Cardiac septum (tissue), 1 donor: ENCODE measurements at places on chromosomes 7 and 10.

- DNase-seq = no peak
Measured at GRCh38 chr7:38129579-38129978, 48.5 kb upstream of the STARD3NL start.

DNA sequence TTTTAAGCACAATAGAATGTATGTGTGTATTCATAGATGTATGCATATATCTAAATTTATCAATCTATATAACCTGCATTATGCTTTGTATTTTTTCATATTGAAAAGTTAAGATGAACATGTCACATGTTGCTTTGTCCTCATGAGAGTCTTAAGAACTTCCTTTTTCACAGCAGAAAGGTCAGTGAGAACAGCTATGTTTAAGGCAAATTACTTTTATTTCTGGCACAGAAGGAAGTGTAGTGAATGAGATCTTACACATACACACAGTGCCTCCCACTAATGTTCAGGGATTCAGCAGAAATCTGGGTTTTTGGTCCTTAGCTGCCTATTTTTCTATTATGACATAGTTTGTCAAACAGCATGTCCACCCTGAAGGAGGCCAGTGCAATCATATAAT, 134.8 kb downstream of the TMEM26 start:
- no peak for DNase-seq

GRCh38 chr7:132066761-132067171, 509.5 kb downstream of the PLXNA4 start:
- DNase-seq = no peak

DNA sequence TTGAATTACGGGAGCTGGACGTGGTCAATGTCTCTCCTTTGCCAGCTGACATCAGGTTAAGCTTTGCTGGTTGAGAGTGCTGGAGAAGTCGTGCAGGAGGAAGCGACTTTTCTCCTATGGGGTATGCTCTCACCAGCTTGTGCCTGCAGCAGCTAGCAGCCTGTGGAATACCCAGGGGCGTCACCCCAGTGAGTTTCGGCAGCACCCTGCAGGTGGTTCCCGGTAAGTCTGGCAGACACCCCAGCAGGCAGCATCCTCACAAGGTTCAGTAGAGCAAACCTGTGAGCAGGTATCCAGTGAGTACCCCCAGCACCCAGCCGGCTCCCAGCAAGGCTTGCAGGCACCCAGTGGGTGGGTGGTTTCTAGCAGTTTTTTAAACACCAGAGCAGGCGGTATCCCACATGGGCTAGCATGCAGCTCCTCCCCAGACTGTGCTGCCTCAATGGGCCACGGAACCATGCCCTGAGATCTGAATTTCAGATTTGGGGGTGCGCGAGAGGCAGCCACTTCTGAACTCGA, 74.8 kb upstream of the SVIL start:
- no peak for DNase-seq

DNA sequence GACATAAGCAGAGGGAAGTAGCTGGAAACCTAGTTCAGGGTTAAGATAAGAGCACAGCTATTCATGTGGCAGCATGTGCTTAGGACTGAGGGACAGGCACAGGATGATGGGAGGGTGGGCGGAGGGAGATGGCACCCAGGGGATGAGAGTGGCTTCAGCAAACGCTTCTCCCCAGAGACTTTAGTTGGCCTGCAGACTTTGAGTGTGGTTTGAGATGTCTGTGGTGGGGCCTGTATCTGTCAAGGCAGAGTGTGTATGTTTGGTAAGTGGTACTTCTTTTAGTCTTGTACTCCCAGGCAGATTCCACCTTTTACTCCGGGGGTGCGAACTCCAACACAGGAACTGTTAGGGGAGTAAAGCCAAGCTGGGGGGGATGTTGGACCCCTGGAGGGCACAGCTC, 88.9 kb downstream of the WDFY4 start:
- DNase-seq = no peak

GRCh38 chr7:129266181-129266580, 41.4 kb downstream of the AHCYL2 start:
- no peak for DNase-seq

DNA sequence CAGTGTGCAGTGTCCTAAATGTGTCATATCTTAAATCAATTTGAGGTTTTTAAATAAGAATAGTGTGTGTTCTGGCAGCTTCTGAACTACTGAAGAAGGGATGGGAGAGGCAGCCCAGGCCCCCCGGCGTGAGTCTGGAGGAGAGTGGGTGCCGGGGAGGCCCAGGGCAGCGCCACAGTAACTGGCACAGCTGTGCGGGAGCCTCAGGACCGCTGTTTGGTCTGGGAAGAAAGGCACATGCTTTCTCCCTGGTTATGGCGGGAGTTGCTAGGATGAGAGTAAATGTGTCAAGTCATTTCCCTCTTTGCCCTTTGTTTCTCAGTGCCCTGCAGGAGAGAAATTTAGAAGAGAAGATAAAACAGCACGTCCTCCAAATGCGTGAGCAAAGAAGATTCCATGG, 31.9 kb upstream of the PWWP2B start:
- DNase-seq = peak; percentile 24

DNA sequence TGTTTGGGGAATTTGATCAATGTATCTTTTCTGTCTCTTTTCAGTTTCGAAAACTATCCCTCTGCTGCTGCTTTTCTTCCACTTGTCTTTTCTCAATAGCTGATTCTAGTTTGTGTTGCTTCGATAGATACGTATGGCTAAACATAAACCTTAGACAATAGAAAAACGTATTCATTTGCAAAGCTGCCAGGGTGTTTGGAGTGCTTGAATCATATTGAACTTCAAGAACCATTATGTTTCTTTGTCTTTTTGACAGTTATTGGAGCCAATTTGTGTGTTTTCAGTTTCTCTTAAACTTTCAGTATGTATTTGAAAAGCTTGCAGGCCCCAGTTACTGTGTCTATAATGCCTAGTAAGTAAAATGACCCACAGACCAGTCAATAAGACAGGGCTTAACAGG, 25.1 kb downstream of the NRF1 start:
- no peak for DNase-seq

DNA sequence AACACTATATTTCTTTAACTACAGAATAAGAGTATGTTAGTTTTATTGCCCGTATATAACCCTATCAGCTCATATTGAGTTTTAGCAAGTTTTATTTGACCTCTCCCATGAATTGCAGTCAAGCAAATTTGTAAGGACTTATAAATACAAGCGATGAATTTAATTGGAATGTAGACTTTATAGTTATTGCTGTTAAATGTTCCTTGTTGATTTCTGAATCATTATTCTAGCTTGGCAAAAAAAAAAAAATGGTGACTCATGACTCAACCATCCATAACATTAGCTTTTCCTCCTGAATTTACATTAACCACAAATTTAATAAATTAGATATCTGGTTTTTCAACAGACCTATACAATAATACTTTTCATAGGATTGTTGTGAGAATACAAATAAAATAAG, 334.0 kb upstream of the LRRTM3 start:
- no peak for DNase-seq

DNA sequence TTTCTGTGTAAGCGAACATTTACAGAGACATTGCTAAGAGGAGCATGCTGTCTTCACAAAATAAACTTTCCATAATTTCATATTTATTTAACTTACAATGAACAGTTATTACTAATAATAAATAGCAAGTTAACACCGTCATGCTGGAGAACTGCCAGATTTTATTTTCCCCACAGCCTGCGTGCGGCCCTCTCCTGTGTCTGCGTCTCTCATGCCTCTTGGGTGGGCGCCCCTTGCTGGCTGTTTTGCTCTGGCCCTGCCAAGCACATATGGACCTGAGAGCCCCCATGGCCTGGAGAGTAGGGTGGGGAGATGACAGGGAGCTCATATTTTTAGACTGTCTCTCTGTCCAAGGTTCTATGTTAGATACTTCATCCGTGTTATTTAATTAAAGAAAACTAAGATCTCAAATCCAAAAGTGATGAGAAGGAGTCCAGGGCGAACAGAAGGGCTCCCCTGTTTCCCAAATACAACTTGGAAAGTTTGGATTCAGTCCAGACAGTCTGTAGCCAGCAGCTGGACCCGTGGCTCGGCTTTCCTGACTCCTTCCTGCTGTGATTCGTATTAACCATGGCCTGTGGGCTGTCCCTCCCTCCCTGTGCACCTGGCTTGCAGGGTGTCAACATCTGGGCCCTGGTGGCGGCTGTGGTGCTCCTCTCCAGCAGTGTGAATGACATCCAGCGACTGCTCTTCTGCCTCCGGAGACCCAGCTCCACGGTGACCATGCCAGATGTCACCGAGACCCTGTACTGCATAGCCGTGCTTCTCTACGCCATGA, 20.5 kb downstream of the FBH1 start:
- no peak for DNase-seq
